Anterior cingulate cortex (tissue), 58 donors: ENCODE measurements at places on chromosomes 5 and 9.

DNA sequence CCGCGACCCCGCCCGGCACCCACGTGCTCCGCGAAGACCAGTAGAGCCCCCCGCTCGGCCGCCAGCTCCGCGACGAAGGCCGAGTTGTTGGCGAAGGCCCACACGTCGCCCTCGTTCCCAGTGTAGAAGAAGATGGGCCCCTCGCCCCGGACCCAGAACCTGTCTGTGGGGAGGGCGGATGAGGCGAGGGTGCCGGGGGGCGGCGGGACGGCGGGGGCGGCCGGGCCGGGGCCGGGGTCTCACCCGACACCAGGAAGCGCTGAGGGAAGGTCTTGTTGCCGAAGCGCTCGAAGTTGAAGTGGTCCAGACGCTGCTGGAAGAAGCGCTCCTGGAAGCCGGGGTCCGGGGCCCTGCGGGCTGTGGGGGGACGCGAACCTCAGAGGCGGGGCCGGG is 317 bp downstream of the DPP7 start:
- DNase-seq: no peak

GRCh38 chr5:167564275-167564674 is 727.2 kb upstream of the WWC1 start:
- DNase-seq: no peak

GRCh38 chr5:42950116-42950455 is 90.0 kb downstream of the ANXA2R start:
- DNase-seq: no peak

- DNase-seq: no peak
These were observed 5.3 kb upstream of the ZNF782 start for GRCh38 chr9:96859461-96860198.

- no peak for DNase-seq
These were observed 11.6 kb upstream of the CETN3 start for GRCh38 chr5:90421136-90421535.

- no peak for DNase-seq
These were observed 38.6 kb upstream of the SMC5 start for GRCh38 chr9:70220216-70220615.

- DNase-seq: no peak
These were observed 243.8 kb upstream of the IRX4 start for GRCh38 chr5:2126512-2126911.

DNA sequence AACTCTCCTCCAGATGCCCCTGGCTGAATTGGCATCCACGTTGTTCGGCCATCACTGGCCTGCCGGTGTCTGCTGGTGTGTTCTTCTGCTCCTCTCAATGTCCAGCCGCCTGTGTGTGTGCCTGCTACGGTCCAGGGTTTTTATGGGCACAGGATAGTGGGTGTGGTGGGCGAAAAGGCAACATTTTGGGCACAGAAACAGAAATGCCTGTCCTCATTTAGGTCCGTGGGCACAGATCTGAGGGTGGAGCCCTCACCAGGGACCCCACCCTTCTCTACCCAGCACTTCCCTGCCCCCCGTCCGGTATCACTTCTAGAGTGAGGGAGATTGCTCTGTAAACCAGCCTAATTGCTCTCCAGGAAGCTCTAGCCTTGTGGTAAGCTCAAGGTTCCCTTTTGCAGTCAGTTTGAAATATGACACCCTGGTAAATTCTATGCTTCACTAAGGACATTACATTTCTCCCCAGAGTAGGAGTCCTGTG is 410.1 kb downstream of the MAT2B start:
- no peak for DNase-seq

DNA sequence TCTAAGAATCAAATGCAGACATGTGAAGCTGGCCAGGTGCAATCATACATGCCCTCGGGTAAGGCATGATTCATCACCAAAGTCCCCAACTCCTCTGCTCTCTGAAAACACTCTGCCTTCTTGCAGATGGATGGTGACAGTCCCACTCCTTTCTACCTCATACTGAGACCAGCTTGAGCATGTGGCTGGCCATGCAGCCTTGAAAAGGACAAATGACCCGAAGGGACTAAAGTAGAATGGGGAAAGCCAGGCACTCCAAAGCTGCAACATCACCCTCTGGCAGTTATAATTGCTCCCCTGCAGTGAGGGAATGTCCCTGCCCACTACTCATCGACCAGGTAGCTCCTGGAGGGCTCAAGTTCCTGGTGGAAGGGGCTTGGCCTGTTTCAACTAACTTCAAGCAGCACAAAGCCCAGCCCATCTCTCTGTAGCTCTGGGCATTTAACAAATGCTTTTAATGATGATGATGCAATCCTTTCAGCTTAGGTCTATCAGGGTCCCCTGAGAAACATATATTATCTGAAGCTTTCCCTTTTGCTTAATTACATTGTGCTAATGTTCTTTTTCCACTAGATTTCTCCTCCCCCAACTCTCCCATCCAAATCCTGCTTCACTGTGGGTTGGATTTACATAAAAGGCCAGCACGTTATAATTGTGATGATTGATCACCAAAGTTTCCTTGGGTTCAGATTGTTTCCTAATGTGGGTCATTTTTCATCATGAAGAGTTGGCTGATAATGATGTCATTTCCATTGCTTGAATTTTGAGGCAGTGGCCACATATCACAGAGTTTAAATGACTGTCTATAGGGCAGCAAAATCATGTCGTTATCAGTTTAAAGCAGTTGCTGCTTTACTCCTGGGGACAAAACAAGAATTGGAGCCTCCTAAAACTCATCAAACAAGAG is 436.5 kb upstream of the SLC30A5 start:
- no peak for DNase-seq

GRCh38 chr5:133867851-133868545 is 100.4 kb downstream of the C5orf15 start:
- DNase-seq: no peak
